ENCODE measurements at places on chromosomes 1 and 21.

DNA sequence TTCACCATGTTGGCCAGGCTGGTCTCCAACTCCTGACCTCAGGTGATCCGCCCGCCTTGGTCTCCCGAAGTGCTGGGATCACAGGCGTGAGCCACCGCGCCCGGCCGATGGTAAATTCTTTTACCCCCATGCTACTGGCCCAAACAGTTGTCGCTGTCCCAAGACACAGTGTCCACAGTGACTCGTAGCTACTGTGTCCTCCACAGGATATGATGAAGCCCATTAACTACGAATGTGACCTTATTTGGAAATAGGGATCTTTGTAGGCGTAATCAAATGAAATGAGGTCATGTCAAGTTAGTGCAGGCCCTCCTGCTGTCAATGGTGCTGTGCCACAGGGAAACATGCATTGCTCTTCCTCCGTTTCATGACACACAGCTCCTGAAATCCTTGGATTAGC, 8.5 kb downstream of the FNDC10 start:
- DNase-seq: no peak

- no peak for DNase-seq
Measured at GRCh38 chr21:33699277-33699676, 57.0 kb downstream of the ITSN1 start.

DNA sequence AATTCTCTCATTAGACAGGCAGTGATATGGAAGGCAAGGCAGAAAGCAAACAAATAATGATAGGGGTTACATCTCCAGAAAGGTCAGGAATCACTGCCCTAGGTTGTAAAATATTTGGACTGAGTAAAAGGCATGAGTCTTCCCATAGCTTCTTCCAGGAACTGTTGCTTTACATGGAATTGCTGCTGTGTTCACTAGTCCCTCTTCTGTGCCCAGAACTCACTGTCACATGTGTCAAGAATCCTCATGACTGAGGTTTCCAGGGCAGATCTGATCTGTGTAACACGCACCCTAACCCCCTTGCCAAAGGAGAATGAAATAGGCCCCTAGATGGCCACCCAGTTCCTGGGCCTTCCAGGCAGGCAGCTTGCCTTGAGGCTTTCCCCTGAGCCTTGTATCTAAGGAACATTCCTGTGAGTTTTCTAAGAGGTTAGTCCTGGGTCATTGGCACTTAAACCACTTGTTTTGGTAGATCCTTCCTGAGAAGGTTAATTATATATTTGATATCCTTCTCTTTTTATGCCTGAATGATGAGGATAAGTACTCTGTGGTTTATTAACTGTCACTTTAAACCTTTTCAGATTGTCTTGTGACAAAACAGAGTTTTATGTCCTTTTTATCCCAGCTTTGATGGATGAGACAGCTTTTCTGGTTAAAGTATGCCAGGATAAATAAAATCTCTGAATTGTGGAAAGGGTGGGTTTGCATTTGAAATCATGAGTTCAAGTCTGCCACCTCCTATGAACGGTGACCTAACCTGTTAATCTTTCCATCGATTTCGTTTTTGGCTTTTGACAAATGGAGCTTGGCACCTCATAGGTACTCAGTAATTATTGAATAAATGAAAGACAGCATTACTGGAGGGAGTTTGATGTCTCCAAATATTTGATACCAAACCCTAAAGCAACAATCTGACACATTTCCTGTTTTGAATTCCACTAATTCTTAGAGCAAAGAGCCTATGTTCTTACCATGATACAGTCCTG, 163.3 kb downstream of the DHRS3 start:
- no peak for DNase-seq

- DNase-seq: no peak
Measured at GRCh38 chr1:150383631-150384324, 19.8 kb downstream of the RPRD2 start.

GRCh38 chr1:46489169-46489637, 433 bp upstream of the DMBX1 start:
- no peak for DNase-seq
